ENCODE measurements at places on chromosomes 12 and 14.
A peak's percentile ranks its signal among the peaks of the same experiment; 100 is the strongest.

- DNase-seq, result peak; percentile 35
These were observed 17.7 kb upstream of the CCDC91 start for GRCh38 chr12:28172434-28173030.

- peak; percentile 71 for DNase-seq
These were observed 37.2 kb downstream of the DDX51 start for GRCh38 chr12:132106921-132107320.

DNA sequence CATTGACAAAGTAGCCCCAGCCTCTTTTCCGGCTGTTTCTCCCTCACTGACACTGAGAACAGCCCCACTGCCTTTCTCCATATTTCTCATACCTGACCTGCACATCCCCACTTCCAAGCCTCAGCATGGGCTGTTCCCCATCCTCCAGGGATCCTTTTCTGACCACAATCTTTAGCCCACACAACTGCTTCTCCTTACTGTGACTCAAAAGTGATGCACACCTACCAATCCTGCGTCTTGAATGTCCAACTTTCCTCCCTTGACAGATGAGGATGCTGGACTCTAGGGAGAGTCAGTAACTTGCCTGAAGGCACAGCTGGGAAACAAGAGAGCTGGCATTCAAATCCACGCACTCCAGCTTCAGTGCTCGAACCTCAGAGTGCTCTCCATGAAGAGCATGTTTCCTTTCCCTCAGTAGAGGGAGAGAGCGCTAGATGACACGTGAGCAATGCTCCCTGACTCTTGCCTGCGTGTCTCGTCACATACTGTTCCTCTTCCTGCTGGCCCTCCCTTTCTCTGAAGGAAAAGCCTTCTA lies 75.6 kb downstream of the NTF3 start:
- no peak for DNase-seq

DNA sequence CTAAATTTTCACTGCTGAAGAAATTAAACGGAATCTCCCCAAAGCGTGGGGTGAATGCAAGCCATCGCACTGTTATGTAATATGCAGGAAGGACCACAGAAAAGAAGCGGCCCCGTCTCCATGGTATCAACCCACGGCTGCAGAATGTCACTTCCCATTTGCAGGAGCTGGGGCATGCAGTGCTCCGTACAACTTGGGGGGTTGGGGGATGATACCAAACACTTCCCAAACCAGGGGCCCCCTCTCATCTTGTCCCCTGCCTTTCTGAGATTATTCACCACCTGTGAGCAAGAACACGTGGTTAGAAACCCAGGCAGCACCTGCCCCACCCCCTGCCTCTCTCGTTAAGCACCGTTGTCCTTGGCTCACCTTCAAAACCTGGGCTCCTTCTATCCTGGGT lies 505.1 kb upstream of the TMEM132C start:
- no peak for DNase-seq

- no peak for DNase-seq
These were observed 682 bp upstream of the TRIP11 start for GRCh38 chr14:92040431-92041051.

DNA sequence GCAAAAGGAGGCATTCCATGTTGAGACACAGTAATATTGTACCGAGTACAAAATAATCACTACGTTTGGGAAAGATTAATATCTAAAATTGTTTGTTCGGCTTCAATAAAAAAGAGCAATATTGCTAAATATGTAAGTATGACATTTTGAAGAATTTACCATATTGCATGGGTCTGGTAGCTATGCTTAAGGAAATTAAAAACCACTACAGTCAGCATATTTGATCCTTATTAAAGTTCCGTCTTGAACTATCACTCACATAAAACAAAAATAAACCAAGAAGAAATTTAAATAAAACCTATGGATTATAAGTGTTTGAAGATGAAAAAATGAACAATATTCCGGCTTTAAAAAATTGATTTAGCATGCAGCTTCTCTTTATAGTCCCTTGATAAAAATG lies 63.8 kb downstream of the SETD3 start:
- no peak for DNase-seq

GRCh38 chr12:69059465-69060457 lies 126.8 kb upstream of the CPM start:
- DNase-seq, result peak; percentile 88

DNA sequence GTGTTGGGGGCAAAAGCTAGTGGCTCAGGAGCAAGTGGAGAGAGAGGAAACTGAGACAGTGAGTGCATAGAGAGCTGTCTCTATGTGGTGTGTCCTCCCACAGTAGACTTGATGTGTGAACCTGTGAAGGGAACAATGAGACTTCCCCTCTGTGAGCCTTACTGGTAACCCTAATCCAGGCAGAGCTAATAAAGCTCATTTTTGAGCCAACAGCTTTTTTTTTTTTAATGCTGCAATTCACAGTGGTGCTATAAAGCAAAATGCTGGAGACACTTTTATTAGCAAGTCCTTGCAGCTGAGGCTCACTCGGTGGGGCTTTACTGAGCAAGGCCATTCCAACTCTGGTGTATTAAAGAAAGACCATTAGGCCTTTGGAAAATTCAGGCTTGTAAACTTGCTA lies 26.9 kb downstream of the FBXW8 start:
- no peak for DNase-seq

DNA sequence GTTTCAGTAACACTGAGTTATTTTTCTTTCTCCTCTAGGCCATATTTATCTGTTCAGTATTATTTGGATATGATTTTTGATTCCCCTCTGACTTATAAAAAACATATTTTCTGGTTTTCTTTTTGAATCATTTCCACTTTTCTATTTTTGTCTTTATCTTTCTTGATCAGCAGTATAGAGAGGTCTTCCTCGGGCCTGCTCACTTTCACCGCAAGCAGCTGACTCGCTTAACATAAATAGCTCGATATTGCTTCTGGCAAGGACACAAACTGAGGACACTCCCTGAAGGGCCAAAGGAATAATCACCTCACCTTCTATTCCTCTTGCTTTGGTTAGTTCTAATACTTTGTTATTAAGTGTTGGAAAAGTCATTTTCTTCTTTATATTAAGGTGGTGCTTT lies 25.8 kb upstream of the TRHDE start:
- DNase-seq, result no peak

DNA sequence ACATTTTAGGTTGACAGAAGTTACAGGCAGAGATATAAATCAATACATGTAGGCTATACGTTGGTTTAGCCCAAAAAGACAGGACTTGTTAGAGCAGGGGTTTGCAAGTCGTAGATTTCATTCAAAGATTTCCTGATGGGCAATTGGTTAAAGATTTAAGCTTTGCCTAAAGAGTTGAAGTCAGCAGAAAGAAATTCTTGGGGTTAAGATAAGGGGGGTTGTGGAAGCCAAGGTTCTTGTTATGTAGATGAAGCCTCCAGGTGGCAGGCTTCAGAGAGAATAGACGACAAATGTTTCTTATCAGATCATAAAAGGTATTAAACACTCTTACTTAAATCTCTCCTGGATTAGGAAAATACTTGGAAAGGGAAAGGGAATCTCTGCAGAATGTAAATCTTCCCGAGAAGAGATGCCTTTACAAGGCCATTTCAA lies 510.8 kb downstream of the TMTC2 start:
- DNase-seq, result no peak

- no peak for DNase-seq
These were observed 57.2 kb downstream of the ATF7 start for GRCh38 chr12:53568809-53569557.

DNA sequence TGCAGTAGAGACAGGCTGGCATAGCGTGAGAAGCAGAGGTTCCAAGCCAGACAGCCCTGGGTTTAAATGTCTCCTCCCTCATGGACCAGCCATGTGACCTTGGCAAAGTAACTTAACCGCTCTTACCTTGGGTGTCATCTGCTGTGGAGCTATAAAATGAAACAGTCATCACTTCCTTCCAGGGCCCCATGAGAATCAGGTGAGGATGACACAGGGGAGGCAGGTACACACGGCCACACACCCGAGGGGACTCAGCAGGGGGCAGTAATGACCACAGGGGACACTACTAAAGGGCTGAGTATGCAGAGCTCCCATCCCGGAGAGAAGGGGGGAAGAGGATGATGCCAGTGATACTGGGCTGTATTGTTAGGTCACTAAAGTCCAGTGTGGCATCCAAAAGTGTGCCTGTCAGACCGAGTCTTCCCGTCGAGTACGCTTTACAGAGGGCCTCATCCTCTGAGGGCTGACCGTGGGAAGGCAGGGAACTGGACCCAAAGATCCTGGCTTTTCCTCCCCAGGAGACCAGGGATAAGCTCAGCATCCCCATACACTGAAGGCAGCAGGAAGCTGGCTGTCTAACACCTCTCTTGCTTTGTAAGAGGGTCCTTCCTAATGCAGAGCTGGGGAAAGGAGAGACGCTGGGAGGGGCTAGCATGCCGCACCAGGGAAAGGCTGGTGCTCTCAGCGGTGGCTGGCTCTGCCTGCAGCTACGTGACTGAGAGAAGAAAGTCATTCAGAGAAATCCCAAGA lies 94.2 kb downstream of the SINHCAF start:
- no peak for DNase-seq

- DNase-seq, result no peak
These were observed 203.3 kb upstream of the LHX5 start for GRCh38 chr12:113674996-113675395.

GRCh38 chr14:90616881-90617280 lies 199.3 kb downstream of the TTC7B start:
- DNase-seq, result no peak

DNA sequence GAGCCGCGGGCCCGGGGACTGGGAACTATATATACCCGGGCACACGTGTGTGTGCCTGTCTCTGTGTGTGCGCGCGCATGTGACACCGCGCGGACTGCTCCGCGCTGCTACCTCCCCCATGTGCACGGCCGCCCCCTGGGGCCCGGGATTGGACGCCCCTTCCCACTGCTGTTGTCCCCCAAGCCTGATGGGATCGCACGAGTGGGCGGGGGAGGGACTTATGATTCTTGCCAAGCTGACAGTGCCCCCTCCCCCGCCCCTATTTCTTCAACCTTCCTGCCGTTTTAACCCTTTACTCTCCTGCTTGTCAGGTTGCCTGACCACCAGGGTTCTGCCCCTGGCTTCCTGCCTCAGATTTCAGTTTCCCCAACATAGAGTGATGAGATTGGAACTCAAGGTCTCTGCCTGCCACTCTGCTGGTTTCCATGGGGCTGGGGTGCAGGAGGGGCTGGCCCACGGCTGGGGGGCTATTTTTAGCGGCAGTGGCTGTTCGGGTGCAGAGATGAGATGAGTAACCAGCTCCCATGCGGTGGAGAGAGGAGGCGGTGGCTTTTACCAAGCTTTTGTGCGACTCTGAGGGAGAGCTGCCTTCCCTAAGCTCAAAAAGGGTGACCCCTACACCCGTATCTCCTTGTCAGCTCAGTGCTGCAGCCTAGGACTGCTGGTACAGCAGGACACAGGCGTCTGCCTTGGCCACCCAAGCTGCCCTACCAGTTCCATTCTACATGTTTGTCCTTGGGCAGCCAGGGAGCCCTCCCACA lies at the start of gene DDN:
Gene DDN, minus strand, starts transcription at position 5 of the 761 bp plus-strand sequence. CDS start 88 bp downstream, outside the sequence.
- DNase-seq, result no peak

DNA sequence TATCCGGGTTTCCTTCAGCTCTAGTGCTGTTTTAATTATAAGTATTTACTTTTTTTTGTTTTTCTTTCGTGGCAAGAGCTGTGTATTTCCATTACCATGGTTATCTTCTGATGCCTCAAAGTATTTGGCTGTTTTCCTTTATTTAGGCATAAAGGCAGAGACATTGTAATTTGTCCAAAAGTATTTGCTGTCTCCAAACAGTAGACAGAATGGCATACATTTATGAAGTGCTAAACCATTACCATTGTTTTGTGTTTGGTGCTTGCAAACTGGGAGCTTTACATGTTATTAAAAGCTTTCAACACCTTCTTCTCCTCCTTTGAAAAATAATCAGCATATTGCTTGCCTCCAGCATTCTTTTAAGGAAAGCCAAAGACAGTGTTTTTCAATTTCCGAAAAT lies 46.3 kb downstream of the FLRT2 start:
- DNase-seq, result no peak

- DNase-seq, result no peak
These were observed 1.2 kb upstream of the AP1G2 start for GRCh38 chr14:23568600-23569331.

DNA sequence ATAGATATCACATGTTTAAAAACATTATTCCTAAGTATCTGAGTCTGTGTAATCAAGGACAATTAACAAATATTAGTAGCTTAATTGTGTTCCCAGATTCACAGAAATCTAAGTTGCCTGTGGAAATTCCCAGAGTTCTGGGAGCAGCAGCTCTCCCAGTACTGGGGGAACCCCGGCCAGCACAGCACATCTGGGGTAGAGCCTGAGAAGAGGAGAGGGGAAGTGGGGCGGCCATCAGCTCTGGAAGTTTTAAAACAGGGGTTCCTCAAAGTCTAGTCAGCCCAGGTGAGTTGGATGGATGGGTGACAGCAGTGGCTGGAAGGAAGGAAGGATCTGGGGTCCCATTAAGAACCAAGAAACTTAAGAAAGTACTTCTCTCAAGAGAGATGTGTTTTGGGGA lies 24.6 kb downstream of the PRICKLE1 start:
- no peak for DNase-seq

DNA sequence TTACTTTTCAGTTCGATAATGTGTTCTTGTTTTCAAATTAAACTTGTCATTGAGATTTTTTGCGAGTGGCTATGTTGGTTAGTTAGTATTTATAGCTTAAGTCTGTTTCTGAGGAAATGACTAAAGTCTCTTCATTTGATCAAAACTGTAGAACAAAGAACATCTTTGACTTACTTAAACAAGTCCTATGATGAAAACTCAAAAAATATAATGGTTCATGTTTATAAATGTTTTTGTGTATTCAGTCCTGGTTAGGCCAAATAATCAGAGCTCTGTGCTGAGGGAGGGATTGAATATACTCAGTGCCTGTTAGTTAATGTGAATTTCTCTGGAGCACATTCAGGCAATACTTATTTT lies 51.7 kb downstream of the PPFIBP1 start:
- no peak for DNase-seq

DNA sequence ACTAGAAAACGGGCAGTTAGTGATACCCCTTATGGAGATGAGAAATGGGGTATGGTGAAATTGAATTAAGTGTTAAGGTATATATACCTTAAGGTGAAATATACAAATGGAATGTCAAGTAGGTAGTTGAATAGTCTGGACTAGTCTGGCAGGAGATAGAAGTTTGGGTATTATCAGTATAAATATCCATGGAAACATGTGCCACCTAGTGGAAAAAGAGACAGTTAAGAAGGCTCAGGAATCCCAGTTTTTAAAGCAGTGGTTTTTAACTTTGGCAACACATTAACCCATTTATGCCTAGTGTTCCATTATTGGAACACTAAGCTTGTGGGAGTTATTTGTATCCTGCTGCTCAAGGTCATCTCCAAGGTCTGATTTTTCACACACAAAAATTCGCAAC lies 38.6 kb upstream of the TPH2 start:
- DNase-seq, result peak; percentile 9

GRCh38 chr14:23903442-23903841 lies 50.1 kb upstream of the DHRS4 start:
- no peak for DNase-seq
